ENCODE measurements at places on chromosomes 3 and 15.

GRCh38 chr15:33226559-33227181 is 32.2 kb upstream of the FMN1 start:
- peak; percentile 39 for DNase-seq

DNA sequence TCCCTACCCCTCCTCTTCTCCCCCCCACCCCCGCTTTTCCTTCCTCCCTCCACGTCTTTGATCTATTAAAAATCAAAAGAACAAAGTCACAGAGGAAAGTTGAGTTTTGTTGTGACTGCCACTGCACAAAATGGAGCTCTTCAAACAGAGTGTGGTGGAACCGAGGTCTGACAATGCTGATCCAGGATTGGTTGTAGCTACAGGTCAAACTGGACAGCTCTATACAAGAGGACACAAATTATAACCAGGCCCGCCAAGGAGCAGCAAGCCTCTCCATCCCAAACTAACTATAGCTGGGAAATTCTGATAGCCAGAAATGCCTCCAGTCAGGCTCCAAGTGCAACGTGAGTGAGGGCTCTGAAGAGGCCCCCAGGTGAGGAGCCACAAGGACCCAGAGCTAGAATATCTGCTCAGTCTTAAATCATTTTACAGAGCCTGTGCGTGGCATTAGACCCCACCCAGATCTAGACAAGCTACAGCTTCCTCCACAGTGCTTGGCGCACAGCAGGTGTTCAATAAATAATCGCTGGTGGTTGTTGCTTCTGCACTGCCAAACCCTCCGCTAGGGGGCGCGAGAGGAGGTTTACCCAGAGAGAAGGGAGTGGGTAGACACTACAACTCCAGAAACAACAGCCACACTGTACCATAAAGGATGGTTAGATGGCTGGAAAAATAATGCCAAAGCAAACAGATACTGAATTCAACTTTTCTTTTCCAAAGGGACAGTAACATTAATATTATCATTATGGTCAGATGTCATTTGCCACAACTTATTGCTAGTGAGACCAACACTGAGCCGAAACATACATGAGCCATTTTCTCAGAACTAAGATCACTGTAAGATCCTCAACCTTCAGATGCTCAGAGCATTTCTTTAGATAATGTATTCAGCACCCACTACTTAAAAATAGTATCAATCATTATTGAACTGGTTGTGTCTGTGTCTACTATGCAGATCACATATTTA is 44.6 kb downstream of the ZIC4 start:
- peak; percentile 38 for DNase-seq

GRCh38 chr3:32968920-32969389 is 17.5 kb downstream of the CCR4 start:
- no peak for DNase-seq

DNA sequence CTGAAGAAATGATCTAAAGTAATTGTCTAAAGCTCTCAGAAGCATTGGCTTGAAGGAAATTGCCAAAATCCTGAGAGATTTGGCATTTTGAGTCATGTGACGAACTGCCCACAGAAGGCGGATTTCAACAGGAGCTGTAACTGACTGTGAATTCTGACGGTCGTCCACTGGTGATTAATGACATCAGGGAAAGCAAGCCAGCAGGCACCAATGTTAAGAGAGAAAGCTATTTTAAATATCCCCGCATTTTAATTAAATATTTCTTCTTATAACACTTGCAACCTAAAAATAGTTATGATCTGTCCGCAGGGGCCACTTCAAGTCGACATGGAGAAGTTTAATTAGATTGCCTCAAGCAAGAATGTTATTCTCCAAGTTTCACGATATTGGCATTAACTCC is 51.6 kb downstream of the WNT5A start:
- no peak for DNase-seq

GRCh38 chr3:178485756-178486155 is 50.5 kb upstream of the KCNMB2 start:
- DNase-seq: peak; percentile 79

DNA sequence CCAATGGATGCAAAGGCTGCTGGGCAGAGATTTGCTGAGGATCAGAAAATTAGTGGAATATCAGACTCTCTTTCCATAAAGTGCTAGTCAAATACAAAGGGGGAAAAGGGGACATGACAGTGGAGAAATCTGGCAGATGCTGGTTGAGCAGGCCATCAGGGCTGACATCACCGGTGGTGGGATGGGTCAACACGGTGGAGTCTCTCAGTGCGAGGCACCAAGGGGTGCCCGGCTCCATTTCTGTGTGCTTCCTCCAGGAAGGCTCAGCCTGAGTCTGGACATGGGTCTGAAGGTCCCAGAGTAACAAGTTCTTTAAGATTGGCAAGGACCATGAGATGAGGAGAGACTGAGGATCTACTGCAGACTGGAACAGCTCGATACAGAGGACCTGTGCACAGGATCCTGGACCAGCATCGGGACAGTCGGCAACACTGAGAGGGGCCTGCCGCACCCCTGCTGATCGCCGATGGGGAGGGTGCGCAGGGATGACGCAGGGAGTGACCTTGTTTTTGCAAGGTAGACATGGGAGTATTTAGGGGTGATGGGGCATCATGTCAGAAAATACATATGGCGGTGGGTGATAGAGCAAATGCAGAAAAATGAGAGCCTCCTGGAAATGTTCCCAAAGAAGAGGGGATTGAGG is 92.7 kb downstream of the SEC22A start:
- no peak for DNase-seq

All from fibroblast of skin of back (primary cell).